ENCODE measurements at places on chromosomes 6 and 20.

GRCh38 chr6:120615238-120615637, 719.0 kb downstream of the TBC1D32 start:
- no peak for DNase-seq

GRCh38 chr6:137661601-137662000, 167.4 kb upstream of the OLIG3 start:
- no peak for DNase-seq

GRCh38 chr6:169530752-169531123, 171.1 kb downstream of the WDR27 start:
- DNase-seq = no peak

- DNase-seq = no peak
These were observed 29.0 kb downstream of the BPIFB1 start for GRCh38 chr20:33311996-33312395.

DNA sequence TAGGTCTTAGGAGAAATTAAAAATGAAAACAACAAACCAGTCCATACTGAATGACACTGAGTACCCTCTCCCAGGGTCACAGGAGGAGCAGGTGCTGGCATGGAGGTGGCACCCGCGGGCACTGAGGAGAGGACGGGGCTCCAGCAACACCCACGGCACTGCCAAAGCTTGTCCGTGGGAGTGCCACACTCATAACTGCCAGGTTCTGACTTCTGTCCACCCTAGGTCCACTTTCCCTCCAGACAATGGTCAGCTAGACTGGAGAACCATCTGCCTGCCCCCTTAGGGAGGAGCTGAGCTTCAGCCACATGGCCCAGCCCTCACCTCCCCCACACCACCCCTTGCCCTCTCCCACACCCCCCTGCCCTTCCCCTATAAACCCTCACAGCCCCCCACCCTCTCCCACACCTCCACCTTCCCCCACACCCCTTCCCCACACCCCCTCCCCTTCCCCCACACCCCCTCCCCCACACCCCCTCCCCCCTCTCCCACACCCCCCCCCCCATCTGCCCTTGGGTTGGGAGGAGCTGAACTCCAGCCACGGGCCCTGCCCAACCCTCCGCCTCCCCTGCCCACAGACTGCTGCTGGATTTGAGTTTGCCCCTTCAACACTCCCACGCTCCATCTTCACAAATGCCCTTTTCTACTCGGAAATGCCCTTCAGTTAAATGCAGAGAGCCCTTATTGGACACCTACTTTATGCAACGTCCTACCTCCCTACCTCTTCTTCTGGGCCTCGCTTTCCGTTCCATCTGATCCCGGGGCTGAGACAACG, 129.6 kb downstream of the TAF4 start:
- no peak for DNase-seq

DNA sequence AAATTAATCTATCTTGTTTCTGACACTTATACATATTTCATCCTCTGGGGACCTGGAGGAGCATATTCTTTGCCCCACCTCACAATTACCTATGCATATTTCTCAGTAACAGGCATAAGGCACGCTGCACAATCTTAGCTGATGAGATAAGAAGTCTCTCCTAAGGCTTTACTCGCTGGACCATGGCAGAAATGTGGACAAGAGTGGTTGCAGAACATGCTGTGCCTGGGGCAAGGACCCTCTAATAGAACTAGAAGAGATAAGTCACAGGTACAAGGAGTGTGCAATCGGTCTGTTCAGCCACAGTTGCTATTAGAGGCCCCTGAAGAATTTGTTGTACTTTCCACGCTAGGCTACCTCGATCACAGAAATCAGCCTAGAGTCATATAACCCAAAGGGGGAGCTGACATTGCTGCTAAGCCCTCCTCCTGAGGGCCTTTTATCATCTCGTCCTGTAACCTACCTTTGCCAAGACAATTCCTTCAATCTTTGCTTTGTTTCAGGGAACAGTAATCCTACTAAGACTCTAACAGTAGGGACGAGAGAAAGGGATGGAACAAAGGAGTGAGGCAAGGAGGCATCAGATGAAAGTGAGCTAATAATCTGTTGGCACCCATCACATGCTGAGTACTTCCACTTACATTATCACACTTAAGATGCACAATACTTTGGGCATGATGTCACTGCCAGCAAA, 16.1 kb upstream of the DEFB129 start:
- DNase-seq = no peak

DNA sequence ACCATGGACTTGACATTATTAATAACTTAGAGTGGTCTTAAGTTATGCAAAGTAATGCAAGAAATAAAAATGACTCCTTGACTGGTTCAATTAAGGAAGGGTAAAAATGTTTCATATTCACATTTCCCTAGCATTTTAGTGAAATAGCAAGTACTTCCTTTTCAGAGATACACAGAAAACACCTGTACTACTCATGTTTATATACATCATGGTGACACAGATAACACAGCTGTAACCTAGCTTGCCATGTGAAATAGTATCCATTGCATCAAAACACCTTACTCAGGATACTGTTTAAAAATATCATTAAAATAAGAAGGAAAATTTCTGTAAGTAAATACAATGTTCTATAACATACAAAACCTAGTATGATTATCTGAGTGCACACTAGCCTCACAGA, 102.4 kb downstream of the AHI1 start:
- DNase-seq = no peak

GRCh38 chr6:111724505-111724904, 118.8 kb upstream of the TRAF3IP2 start:
- no peak for DNase-seq

- DNase-seq = peak; percentile 52
These were observed 128.2 kb downstream of the FRK start for GRCh38 chr6:115932481-115932880.

DNA sequence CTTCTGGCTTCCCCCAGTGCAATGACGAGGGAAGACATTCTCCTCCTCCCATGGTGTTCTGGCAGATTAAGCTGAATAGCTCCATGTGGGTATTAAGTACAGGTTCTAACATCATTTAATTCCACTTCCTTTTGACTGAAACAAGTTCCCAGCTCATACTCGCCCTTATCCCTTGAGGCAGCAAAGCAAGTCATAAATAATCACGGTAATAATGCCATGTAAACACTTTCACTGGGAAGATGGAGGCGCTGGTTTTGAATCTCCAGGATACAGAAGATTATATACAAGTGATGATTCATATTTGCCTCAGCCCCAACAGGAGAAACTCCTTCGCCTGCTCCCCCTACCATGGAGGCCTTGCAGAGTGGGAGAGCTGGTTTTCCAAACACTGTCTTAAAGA, 141.3 kb downstream of the PXDC1 start:
- no peak for DNase-seq

DNA sequence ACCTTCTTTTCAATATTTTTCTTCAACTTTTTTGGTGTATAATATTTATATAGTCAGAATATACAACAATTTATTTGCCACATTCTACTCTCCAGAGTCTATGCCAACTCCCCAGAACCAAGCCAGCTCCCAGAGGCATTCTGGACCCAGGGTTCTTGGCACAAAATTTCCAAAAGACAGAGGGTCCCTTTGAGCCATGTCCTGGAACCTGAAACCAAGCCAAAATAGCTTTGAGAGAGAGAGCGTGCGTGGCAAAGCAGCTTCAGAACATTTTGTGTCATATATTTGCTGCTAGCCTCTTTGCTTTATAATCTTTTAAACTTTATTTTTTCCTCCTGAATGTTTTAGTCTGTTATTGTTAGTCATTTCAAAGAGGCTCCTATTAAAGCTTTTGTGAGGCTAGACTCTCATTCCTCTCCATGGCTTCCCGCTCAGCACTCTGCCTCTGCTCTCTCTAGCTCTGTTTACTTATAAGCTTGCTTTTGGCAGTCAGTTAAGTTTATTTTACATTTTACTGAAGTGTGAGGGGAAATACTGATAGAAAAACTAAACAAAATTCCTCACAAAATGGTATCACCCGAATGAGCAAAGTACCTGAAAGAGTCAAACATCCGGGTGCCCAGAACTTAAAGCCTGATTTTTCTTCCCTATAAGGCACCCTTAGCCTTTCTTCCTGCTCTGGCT, 605.1 kb upstream of the ID4 start:
- DNase-seq = no peak

- DNase-seq = no peak
These were observed 90.9 kb downstream of the DTD1 start for GRCh38 chr20:18678549-18679419.

DNA sequence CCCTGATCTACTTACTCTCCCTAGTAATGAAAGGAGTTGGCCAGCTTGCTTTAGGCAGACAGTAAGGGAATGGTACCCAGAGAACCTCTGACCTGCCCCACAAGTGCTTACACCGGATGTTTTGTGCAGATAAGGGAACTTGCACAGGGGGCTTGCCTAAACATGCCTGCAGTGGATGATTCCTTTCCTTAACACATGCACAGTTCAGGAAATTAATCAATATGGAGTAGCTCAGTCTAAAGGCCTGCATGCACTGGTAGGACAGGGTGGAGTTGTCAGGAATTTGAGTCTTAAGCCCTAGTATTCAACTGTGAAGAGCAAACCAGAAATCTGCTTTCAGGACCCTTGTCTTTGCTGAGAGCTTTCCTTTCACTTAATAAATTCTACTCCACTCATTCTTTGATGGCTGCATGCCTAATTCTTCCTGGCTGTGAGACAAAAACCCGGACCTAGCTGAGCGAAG, 3.9 kb upstream of the TRIM38 start:
- DNase-seq = no peak
